ENCODE measurements at places on chromosomes 1 and 21. TPM values are rescaled to one million over a fixed set of nuclear protein-coding genes. Genes with fewer than 3 reads are reported as not detected.

- no peak for DNase-seq
These were observed 6.9 kb downstream of the AKR1A1 start for GRCh38 chr1:45557422-45557944.

Gene TTC24
- total RNA-seq: 7.3 TPM

Gene RHOU
- total RNA-seq: 0.64 TPM

Gene SIPA1L2
- total RNA-seq: 10.0 TPM

DNA sequence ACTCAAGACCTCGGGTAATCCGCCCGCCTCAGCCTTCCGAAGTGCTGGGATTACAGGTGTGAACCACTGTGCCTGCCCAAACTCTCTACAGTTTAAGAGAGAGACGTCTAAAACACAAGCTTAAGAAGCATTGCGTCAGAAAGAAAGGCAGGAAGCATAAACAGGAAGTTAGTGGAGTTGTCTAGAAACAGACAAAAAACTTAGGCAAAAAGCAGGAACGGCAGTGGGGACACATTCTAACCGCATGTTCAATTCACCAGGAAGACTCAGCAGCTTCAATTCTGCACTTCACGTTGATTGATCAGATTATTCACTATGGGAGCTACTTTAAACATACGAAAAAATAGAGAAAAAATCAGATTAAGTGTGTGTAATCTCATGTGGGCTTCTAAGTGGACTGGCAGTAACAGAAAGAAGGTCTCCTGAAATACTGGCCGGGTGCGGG is 7.4 kb downstream of the CFAP74 start:
- DNase-seq: no peak

GRCh38 chr1:181326348-181326747 is 157.0 kb upstream of the CACNA1E start:
- DNase-seq: no peak

- DNase-seq: no peak
These were observed 52.5 kb downstream of the RASAL2 start for GRCh38 chr1:178146436-178146835.

DNA sequence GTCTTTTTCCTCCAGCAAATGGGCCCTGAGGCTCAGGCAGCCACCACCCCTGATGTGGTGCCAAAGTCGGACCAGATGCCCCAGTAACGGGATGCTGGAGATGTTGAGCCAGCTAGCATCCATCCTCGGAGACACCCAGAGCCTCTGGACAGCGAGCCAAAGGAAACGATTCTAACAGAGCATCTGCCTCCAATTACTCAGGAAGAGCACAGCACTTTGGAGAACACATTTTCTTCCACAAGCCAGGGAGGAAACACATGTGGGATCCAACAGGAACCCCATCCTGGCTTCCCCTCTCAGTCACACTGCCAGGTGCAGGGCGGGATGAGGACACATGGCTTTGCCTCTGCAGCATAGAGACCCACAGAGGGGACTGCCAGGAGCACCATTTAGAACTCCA is 44.9 kb downstream of the C1orf198 start:
- DNase-seq: no peak
